ENCODE measurements at places on chromosomes 2 and 18. TPM values are rescaled to one million over a fixed set of nuclear protein-coding genes. Genes with fewer than 3 reads are reported as not detected.

DNA sequence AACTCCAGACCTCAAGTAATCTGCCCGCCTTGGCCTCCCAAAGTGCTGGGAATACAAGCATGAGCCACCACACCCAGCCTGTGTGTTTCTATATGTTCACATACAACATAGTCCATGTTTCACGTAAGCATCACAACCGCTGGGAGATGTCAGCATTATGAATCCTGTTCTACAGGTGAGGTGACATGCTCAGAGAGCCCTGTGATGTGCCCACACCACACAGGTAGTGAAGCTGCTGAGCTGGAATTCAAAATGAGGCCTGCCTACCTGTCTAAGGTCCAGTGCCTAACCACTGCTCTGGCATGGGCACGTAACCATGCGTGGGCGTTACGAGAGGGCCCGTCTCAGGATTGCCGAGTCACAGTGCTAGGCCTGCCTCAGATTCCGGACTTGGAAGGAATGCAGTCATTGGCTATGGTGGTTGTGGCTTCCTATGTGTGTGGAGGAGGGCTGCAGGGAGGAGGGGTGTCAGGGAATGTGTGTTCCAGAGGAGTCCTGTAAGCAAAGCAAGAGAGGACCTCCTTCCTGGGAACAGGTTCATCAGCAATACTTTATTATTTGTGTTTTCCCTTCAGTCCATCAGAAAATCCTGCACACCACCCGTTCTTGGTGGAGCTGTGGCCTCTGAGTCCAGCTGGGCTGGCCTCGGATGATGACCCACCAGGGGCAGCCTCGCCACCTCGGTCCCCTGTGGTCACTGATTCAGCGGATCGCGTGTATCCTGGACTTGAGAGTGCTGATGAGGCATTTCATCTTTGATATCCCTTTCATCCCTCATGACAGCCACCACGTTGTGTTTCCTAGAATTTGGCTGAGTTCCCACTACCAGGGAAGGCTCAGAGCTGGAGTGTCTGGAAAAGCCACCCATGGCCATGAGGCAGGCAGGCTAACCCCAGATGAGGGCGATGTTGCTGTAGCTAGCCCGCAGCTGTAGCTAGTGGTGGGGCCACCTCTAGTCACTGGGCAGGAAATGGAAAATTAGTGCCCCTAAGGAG lies 31.1 kb downstream of the HK2 start:
- no peak for DNase-seq

- no peak for DNase-seq
These were observed 67.2 kb upstream of the FRZB start for GRCh38 chr2:182933629-182934028.

DNA sequence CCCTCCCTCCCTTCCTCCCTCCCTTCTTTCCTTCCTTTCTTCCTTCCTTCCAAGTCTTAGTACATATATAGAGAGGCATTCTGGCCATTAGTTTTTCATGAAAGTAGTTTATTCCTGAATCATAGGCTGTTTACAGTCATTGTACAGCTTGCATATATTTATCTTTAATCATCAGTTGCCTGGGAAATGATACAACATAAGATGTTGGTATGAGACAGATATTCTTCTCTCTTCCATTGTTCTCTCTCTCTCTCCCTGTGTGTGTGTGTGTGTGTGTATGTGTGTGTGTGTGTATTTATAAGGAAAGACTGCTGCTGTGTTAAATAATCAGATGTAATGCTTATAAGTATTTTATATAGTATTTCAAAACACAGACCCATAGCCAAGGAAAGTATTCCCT lies 289.8 kb upstream of the UBE2E3 start:
- no peak for DNase-seq

GRCh38 chr2:208872591-208872990 lies 466.0 kb downstream of the PTH2R start:
- no peak for DNase-seq

- DNase-seq = no peak
These were observed 93.8 kb downstream of the ARL4C start for GRCh38 chr2:234403074-234403473.

DNA sequence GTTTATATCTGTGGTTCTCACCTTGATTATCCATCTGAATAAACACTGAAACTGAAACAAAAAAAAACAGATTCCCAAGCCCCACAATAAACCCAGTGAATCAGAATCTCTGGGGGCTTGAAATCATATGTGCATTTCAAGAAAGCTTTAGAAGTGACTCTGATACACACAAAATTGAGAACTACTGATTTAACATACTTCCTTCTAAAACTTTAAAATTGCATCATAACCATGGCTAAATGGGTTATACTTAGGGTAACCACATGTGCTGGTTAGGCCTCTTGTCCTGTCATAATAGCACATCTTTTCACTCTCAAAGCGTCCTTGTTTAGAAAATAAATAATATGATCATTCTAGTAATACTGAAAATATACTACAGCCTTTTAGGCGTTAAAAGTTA lies 100.9 kb downstream of the ATAD2B start:
- no peak for DNase-seq

DNA sequence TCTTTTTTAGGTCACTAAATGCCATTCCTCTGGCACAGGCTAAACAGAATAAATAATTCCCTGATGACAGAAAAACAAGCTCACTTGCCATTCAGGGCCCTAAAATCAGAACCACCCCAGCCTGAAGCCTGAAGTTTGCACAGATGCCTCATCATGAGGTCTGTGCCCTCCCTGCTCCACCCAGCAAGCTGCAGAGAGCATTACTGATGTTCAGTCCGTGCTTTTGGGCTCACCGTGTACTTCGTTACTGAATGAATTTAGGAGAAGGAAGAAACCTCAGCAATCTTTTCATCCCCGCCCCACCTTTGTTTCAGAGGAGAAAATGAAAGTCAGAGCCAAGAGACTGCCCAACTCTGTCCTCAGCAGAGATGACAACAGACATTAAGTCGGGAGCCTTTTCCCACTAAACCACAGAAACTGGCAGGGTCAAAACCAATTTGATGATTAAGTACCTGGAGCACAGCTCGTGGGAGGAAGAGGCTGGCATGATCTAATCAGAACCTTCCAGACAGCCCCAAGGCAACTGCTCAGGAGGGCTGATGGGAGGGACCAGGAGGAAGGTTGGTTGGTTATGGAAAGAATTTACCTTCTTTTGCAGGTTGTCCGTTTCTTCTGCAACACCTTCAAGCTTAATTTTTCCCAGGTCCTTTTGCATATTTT lies 122.7 kb downstream of the LAMA1 start:
- no peak for DNase-seq

DNA sequence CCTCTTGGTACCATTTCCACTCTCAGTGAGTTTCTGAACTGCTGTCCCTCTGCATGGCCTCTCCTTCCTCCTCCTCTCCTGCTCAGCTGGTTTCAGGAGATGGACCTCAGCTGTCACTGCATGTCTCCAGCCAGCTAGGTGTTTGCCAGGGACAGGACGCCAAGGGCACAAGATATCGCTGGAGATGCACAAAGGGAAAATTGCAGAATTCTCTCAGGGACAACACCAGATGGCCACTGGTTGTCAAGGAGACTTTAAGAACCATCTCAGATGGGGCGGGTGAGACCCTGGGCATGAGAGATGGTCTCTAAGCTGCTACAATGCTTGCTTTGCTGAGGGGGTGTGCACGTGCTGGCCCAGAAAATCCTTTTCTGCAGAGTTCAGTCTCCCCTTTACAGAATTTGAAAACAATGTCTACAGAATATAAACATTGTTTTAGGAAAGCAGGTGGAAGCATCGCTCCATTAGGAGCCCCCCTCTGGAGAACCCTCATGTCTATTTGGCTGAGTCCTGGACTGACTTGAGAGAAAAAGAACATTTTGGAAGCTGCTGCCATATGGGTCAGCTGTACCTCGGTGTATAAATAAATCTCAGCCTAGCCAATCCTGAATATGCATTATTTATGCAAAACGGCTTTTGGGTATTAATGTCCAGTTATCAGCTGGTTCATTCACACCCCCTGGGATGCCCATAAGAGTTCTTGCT lies 57.8 kb upstream of the SPP2 start:
- no peak for DNase-seq

DNA sequence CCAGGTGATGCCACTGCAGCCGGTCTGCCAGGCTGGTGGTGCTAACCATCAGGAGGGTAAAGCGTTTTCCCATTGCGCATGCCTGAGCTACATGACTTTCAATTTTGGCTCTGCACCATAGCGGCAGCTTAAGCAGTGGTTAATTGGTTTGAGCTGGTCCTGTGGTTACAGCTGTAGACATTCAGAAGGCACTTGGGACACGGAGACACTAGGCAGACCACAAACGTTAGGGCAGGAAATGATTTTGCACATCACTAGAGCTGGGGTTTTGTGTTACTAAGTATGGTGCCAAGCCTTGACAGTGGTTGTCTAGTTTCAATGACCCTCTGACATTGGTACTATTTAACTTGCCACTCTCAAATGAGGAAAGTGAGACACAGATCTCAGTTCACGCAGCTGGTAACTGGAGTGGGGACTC lies 28.9 kb upstream of the CNOT11 start:
- DNase-seq = peak; percentile 27

GRCh38 chr2:186098821-186099220 lies 360.2 kb downstream of the FSIP2 start:
- DNase-seq = no peak

GRCh38 chr18:58847383-58848071 lies 17.1 kb upstream of the ZNF532 start:
- DNase-seq = no peak

DNA sequence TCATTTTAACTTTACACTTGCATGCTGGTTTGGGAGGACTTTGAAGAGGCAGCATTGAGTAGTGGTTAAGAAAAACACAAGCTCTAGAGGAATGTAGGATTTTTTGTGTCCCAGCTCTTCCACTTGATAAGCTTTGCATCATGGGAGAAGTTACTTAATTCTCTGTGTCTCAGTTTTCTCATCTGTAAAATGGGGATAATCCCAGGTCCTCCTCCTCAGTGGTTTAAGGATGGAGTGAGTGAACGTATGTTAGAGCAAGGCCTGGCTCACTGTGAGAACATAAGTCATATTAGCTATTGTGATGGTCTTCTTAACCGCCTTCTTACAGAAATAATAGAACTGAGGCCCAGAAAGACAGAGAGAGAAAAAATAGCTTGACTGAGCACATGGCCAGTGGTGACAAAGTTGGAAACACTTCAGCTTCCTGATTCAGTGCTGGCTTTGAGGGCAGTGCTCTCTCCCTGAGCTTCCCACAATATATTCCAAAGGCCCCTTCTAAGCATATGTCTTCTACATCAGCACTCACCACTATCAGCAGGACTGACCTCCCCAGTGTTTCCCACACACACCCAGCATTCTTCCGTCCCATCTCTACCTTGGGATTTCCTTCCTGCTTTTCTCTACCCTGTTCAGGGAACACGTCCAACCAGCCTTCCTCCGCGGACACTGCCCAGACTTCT lies 214.9 kb upstream of the TNP1 start:
- DNase-seq = no peak

GRCh38 chr2:225457482-225457881 lies 58.0 kb downstream of the NYAP2 start:
- DNase-seq = no peak

- DNase-seq = peak; percentile 60
These were observed 2.5 kb upstream of the CNDP2 start for GRCh38 chr18:74493689-74494088.

DNA sequence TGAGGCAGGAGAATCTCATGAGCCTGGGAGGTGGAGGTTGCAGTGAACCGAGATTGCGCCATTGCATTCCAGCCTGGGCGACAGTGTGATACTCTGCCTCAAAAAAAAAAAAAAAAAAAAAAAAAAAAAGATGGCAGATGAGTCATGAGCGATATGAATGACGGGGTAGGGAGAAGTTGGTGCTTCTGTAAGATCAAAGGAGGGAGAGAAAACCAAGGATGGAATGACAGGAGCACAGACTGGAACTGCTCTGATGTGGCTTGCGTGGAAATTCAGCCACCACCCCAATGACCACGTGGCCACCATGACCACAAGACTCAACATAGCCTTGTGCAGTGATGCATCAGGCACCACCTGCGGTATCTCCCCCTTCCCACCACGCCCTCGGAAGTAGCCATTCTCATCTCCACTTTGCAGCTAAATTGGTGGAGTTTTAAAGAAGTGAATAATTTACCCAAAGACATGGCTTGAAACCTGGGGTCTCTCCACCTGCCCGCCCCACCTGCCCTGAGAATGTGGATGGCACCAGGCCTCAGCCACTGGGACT lies 96.0 kb downstream of the ACKR3 start:
- DNase-seq = no peak

DNA sequence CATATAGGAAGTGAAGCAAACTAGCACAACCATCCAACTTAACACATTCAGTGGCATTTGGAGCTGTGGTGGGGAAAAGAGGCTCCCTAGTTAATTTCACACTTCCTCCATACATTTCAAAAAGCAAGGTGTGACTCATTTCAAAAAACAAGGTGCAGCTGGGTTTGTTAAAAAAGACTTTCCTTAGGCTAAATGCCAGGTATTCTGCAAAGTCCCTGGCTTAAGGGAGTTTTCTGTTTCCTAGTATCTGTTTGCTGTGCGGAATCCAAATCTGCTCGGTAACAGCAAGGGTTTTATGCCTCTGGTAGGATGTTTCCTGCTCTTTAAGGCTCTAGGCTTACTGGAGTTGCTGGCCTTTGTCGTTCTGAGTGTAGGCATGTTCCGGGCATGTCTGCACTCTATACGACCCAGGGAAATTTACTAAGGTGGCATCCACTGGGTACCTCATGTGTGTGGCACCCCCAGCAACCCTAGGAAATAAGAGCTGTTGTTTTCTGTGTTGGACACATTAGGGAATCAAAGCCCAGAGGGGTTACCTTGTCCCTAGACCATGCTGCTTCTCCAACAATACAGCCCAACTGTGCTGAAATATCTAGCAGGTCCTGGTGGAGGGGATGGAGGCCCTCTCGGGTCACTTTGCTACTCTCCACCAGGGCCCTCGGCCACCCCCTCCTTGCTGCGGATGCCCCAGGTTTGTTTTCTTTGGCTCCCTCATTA lies 634 bp upstream of the MSGN1 start:
- DNase-seq = no peak

GRCh38 chr2:158509928-158510797 lies 53.4 kb downstream of the PKP4 start:
- DNase-seq = no peak

GRCh38 chr2:121409388-121409787 lies 121.3 kb upstream of the RNU4ATAC start:
- DNase-seq = no peak

GRCh38 chr2:37390777-37391176 lies 46.3 kb downstream of the QPCT start:
- DNase-seq = no peak

GRCh38 chr2:145277922-145278321 lies 758.0 kb upstream of the ZEB2 start:
- no peak for DNase-seq

- no peak for DNase-seq
These were observed 90.5 kb upstream of the MSH2 start for GRCh38 chr2:47312491-47312850.

The TMEM178A gene
- polyA plus RNA-seq = not detected

The INHA gene
- not detected for polyA plus RNA-seq

The TUBA4B gene
- polyA plus RNA-seq = not detected

The CCDC148 gene
- not detected for polyA plus RNA-seq

The FIGN gene
- not detected for polyA plus RNA-seq

The MSH6 gene
- 17.6 TPM for polyA plus RNA-seq

The ACADL gene
- not detected for polyA plus RNA-seq

The SMAD4 gene
- 62.4 TPM for polyA plus RNA-seq

The COL4A4 gene
- polyA plus RNA-seq = 0.08 TPM

The OSR1 gene
- polyA plus RNA-seq = not detected

The SIX2 gene
- polyA plus RNA-seq = not detected

The MARCHF4 gene
- not detected for polyA plus RNA-seq

The RASGRP3 gene
- 3.6 TPM for polyA plus RNA-seq

The CMPK2 gene
- polyA plus RNA-seq = 10.9 TPM

The PLA2R1 gene
- polyA plus RNA-seq = not detected
